ENCODE measurements at places on chromosomes 12 and 14.

GRCh38 chr14:55052269-55052930, 953 bp downstream of the MAPK1IP1L start:
- DNase-seq = no peak
- peak overlapping the region; percentile 86 for H3K4me3 ChIP-seq
- peak overlapping the region; percentile 98 for H3K27ac ChIP-seq
- H3K27me3 ChIP-seq = no peaks in the 10 kb centered on the region

DNA sequence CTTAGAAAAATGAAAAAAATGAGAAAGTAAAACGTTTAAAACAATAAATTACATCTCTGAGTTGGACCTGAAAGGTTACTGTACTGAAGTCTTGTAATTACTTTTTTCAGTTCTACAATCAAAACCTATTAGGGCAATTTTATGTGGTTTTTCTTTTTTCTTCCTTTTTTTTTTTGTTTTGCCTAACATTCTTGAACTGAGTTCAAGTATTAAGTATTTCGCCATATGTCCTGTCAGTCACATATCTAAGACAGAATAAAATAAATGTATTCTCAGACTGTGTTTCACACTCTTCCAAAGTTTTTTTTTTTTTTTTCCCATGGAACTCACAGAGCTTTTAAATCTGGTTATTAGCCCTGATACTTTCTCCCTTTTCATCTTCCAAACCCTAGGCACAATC, 172.0 kb downstream of the BCAT1 start:
- H3K27me3 ChIP-seq = no peaks in the 10 kb centered on the region
- H3K27ac ChIP-seq = peak overlapping the region; percentile 17
- no peak for DNase-seq
- no peaks in the 10 kb centered on the region for H3K36me3 ChIP-seq

DNA sequence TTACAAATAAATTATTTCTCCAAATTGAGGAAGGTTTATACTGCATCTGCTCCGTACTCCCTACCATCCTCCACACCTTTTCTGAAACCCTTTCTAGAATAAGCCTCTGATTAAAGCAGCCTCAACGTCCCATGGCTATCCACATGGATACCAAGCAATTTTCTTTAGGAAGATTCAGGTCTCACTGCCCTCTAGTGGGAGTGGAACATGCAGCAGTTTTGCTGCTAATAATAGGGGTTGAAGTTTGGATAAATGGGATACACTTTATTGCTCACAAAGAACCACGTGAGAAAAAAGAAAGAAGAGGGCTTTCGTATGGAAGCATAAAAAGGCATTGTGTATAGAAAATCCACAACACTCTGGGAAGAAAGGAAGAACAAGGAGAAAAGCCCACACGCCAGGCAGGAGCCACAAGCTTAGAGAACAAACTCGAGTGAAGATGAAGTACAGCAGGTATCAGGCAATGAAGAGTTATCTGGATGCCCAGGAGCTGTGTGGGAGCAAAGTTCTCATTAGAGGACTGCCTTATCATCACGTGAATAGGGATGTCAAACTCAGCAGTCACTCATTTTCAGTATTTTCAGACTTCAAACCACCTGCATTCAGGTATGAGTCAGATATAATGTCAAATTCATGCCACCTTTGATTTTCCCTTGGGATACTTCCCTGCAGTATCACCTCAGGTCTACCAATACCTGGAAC, 45.8 kb downstream of the CCER1 start:
- H3K36me3 ChIP-seq = no peaks in the 10 kb centered on the region
- H3K27ac ChIP-seq = no peak overlapping the region
- H3K27me3 ChIP-seq = no peaks in the 10 kb centered on the region
- no peak for DNase-seq

DNA sequence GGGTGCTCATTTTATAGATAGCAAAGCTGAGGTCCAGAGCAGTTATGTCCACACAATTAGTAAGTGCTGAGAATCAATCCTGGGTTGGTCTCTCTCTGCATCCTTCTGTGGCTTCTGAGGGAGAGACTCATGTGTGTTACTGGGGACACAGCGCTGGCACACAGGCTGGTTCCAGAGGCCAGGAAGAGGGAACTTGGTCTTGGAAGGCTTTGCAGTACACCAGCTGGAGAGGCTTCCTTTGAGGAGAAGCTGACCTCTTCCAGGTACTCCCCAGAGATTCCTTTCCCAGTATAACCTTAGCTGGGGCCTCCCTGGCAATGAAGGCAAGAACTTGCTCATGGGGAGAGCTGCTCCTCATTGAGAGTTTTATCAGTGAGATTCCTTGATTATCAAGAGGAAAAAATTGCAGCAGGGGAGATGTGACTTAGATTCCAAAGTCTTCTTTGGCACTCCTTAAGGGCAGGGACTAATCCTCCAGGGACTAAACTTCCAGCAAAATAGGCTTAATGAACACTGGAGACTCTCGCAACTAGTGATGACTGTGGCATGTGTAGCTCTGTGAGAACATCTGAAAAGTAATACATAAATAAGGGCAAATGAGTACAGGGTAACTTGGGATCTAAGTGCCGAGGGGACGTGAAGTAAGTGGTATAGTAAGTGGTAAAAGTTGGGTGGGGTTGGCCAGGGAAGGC, 13.9 kb upstream of the KRT80 start:
- H3K4me1 ChIP-seq = peaks cover 5% of the 10 kb centered on the region
- no peak overlapping the region for H3K27ac ChIP-seq
- no peak overlapping the region for H3K4me3 ChIP-seq
- DNase-seq = no peak
- H3K27me3 ChIP-seq = peaks cover 13% of the 10 kb centered on the region
- no peaks in the 10 kb centered on the region for H3K36me3 ChIP-seq

GRCh38 chr12:116924558-116925453, 14.1 kb downstream of the FBXW8 start:
- no peaks in the 10 kb centered on the region for H3K27me3 ChIP-seq
- H3K36me3 ChIP-seq = no peaks in the 10 kb centered on the region
- peak overlapping the region; percentile 53 for H3K4me3 ChIP-seq
- H3K27ac ChIP-seq = peak overlapping the region; percentile 61

DNA sequence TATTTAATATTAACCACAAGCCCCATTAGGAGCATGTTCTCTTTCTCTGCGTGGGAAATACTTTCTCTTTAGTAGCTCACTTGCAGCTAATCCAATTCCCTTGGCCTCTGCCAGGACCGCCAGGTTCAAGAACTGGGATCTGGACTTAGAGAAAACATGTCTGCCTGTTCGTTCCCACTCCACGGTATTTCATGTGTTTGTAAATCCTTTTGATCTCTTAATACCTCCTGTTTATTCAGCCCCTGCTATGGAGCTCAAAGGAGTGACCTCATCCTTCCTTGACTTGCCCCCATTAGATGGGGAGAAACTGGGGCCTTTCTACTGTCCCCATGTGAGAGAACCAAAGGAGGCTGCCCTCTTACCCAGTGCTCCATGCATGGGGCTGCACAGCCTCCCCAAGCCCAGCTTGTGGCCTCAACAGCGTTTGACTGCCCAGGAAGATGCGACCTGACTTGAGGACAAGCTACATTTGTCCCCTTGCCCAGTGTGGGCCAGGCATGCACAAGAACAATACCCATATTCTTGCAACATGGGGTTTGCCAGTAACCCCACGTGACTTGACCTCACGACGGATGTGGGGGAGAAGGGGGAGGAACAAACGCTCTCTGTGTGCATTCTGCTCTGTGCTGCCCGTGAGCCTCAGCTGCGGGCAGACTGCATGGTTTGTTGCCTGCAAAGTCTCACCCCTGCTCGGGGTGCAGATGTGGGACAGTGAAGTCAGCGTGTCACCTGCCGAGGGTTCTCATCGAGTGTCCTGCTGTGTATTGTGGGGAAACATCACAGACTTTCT, 30.3 kb downstream of the CD9 start:
- H3K36me3 ChIP-seq = no peaks in the 10 kb centered on the region
- H3K27ac ChIP-seq = peak overlapping the region; percentile 97
- H3K4me3 ChIP-seq = peak overlapping the region; percentile 23
- DNase-seq = peak; percentile 58
- H3K27me3 ChIP-seq = no peaks in the 10 kb centered on the region

- no peak overlapping the region for H3K4me3 ChIP-seq
- peaks cover 17% of the 10 kb centered on the region for H3K4me1 ChIP-seq
- H3K36me3 ChIP-seq = no peaks in the 10 kb centered on the region
Observed at GRCh38 chr12:107530701-107531100, 154.9 kb upstream of the PWP1 start.

DNA sequence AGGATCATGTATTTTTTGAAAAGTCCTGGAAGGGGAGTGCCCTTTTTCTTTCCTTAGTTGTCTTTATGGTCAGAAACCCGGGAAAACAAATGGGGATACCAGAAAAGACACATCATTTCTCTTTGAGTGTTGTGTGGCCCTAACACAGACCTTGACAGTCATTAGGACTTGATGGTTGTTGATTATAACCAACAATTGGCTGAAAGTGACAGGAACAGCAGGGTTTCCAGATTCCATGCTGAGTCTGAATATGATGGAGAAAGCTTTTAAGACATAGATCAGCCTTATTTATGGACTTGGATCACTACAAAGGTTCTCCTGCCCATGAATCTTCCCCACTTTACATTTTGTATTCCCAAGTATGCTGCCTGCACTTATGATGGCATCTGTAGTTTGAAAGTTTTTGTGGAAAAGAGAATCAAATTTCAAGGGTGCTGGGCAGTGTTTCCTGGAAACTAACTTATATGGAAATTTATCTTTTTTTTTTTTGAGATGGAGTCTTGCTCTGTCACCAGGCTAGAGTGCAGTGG, 30.4 kb downstream of the POLR3B start:
- peaks cover 5% of the 10 kb centered on the region for H3K36me3 ChIP-seq
- no peak overlapping the region for H3K4me3 ChIP-seq
- no peak overlapping the region for H3K27ac ChIP-seq
- H3K4me1 ChIP-seq = no peaks in the 10 kb centered on the region
- H3K27me3 ChIP-seq = no peaks in the 10 kb centered on the region
- DNase-seq = no peak

GRCh38 chr14:66445936-66446335, 40.2 kb upstream of the CCDC196 start:
- H3K4me3 ChIP-seq = no peak overlapping the region
- H3K27ac ChIP-seq = no peak overlapping the region
- no peak for DNase-seq

- no peak for DNase-seq
- no peak overlapping the region for H3K4me3 ChIP-seq
Observed at GRCh38 chr12:3087758-3088650, 10.8 kb downstream of the TSPAN9 start.

DNA sequence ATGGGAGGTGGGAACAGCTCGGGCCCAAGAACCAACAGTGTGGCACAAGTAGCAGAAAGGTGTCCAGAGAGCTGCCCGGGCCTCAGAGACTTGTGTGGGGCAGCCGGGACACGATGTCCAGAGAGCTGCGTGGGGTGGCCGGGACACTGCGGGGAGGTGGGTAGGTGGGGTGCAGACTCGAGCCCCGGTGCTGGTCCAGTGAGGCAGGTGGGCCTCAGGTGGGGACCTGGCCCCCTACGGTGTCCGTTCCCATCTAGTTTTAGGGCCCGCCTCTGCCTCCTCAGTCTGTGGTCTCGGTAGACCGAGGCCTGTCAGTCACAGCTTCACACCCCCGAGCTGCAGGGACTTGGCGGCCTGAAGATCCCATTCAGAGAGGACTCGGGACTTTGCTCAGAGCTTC, 6.3 kb upstream of the FBRSL1 start:
- H3K36me3 ChIP-seq = no peaks in the 10 kb centered on the region
- peaks cover 26% of the 10 kb centered on the region for H3K4me1 ChIP-seq
- H3K27me3 ChIP-seq = no peaks in the 10 kb centered on the region
- no peak overlapping the region for H3K4me3 ChIP-seq
- H3K27ac ChIP-seq = no peak overlapping the region

DNA sequence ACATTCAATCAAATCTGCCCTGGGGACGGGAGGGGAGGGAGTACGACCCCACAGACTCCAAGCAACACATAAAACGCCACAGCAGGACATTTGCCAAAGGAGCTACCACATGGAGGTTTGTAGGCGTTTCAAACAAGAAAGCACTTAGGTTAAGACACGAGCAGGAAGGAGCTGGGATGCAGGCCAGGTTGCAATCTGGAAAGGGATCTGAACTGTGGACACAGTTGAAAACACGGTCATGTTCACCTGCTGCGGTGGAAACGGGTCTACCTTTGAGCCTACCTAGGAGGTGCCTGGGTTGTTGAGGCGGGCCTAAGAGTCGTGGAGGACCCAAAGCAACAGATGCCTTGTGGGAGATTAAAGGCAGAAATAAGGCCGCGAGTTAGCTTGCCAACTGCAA, 18.4 kb downstream of the PRKAB1 start:
- H3K4me1 ChIP-seq = no peaks in the 10 kb centered on the region
- H3K27ac ChIP-seq = no peak overlapping the region
- H3K36me3 ChIP-seq = no peaks in the 10 kb centered on the region
- DNase-seq = no peak

DNA sequence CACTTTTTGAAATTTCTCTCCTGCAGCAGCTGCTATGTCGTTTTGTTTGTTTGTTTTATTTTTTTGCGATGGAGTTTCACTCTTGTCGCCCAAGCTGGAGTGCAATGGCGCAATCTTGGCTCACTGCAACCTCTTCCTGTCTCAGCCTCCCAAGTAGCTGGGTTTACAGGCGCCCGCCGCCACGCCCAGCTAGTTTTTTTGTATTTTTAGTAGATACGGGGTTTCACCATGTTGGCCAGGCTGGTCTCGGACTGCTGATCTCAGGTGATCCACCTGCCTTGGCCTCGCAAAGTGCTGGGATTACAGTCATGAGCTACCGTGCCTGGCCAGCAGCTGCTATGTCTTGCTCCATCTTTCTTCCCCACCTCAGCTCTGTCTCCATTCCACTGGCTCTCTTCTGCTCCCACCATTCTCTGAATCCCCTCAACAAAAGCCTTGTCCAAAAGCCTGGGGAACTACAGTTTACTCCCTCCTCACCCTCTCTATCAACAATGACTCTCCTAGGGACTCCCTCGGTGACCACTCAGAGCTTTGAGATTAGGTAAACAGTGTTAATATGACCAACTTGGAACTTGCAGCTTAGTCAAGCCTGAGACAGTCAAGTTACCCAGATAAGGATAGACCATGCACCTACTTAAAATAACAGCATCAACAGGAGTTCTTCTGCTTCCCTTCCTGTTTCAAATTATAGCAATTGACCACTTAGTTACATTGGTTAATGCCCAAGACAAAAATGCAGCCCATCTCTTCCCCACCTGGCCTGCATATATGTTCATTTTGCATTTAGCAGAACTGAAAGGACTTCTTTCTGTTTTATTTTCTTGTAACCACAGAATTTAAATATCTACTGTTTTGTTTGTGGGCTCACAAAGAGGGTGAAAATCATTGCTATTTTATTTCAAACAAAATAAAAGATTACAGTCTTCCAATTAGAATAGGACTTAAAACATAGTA, 189.0 kb upstream of the AMIGO2 start:
- H3K4me1 ChIP-seq = peaks cover 49% of the 10 kb centered on the region
- DNase-seq = no peak
- peak overlapping the region; percentile 48 for H3K27ac ChIP-seq
- no peaks in the 10 kb centered on the region for H3K27me3 ChIP-seq

GRCh38 chr12:63419154-63419553, 249.1 kb downstream of the DPY19L2 start:
- no peak overlapping the region for H3K4me3 ChIP-seq
- H3K36me3 ChIP-seq = no peaks in the 10 kb centered on the region
- H3K27ac ChIP-seq = no peak overlapping the region
- H3K27me3 ChIP-seq = peaks cover 1% of the 10 kb centered on the region
- no peaks in the 10 kb centered on the region for H3K4me1 ChIP-seq
- no peak for DNase-seq

- H3K36me3 ChIP-seq = no peaks in the 10 kb centered on the region
- H3K27me3 ChIP-seq = peaks cover 52% of the 10 kb centered on the region
- no peak for DNase-seq
- no peak overlapping the region for H3K27ac ChIP-seq
Observed at GRCh38 chr12:5549011-5549410, 117.1 kb downstream of the NTF3 start.
